ENCODE measurements at places on chromosomes 5 and 9.

- DNase-seq, result no peak
Observed at GRCh38 chr9:110801426-110801825, 132.8 kb downstream of the MUSK start.

GRCh38 chr5:59491945-59492344, 401.6 kb downstream of the PDE4D start:
- DNase-seq, result no peak

DNA sequence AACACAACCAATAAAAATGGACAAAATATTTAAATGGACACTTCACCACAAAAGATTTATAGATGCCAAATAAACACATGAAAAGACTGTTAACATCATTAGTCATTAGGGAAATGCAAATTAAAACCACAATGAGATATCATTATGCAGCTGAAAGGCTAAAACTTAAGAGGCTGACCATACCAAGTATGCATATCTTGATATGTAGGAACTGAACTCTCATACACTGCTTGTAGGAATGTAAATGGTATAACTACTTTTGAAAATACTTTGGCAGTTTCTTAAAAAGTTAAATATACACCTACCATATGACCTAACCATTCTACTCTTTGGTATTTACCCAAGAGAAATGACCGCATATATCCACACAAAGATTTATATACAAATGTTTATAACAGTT, 13.6 kb upstream of the ADAMTS12 start:
- no peak for DNase-seq

DNA sequence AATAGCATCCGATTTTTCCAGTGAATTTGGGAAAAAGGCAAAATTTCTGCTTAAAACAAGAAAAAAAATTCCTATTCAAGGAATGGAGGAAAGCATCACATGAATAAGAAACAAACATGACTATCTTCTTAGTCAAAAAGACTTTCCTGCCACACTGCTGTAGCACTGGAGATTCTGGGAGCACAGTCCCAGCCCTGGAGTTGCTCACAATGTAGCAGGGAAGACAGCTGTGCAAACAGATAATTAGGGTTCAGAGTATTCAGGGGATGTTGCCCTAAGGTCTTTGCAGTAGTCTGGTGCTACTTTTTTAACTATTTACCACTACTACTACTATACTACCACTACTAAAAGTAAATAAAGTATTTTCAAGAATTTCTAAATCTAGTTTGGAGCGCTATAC, 86.5 kb downstream of the BNC2 start:
- no peak for DNase-seq

DNA sequence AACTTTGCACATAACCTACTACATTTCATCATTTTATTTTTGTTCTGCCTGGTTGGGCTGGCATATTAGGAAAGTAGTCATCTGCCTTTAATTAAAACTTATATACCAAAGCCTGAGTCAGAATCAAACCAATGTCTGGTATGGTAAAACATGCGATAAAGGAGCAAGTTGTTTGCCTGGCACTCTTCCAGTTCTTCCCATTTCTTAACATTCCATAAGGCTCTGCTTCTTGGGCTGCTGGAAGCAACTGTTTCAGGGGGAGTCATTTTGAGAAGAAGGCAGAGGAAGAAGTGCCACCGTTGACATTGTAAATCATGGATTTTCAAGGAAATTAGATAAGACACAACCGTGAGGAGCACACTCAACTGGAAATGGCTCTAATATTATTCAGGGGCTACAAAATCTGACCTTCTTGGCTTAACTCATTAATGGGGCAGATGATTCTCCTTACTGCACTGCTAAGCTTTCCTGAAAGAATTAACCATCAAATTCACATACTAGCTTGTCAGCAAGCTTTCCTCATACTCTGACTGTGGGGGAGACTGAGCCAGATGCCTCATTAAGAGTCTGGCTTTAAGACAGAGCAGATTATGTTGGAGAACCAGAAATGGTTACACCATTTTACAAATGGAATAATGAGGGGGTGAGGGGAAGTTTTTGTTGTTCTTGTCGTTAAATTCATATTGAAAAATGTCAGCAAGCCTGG, 391.0 kb downstream of the TMEM232 start:
- DNase-seq, result no peak

- no peak for DNase-seq
Observed at GRCh38 chr9:38668791-38669466, 48.5 kb upstream of the ANKRD18A start.

DNA sequence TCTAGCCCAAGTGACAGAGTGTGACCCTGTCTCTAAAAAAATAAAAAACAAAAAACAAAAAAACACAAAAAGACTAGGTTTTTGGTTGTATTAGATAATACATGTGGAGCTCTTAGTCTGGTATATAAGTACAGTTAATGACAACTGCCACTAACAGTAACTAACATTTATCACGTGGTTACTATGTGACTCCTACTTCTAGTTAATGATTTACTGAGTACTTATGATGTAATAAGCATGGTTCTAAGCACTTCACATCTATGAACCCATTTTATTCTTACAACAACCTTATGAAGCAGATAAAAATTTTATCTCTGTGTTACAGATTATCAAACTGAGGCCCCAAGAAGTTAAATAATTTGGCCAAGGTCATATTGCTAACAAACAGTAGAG, 6.1 kb upstream of the TMEFF1 start:
- no peak for DNase-seq

Measured in midbrain (tissue), 1 donor.